Activated T-cell treated with anti-CD3 and anti-CD28 coated beads for 4 hours (primary cell): ENCODE measurements at places on chromosomes 5 and 9.

DNA sequence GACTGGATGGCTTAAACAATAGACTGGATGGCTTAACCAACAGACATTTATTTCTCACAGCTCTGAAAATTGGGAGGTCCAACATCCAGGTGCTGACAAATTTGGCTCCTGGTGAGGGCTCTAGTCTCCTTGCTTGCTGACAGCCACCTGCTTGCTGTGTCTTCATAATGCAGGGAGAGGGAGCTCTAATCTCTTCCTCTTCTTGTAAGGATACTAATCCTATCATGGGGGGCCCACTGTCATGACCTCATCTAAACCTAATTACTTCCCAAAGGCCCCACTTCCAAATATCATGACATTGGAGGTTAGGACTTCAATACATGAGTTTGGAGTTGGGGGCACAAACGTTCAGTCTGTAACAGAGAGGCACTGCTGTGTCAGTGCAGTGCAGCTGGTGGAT, 26.4 kb downstream of the FOXD1 start:
- no peak for DNase-seq

DNA sequence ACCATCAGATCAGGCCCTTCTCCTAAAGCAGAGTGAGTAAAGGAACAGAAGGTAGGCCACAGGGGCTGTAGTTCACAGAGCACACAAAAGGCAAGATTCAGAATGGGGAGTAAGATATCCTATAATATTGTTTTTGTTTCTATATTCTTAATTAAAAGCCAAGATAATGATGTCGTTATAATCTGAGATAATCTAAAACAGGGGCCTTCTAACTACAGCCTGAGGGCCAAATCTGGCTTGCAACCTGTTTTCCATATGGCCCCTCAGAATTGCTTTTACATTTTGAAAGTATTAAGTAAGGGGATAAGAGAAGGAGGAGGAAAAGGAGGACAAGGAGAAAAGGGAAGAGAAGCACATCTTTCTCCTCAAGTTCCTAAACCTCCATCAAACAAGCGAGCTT, 435.8 kb downstream of the CSNK1G3 start:
- DNase-seq: no peak

DNA sequence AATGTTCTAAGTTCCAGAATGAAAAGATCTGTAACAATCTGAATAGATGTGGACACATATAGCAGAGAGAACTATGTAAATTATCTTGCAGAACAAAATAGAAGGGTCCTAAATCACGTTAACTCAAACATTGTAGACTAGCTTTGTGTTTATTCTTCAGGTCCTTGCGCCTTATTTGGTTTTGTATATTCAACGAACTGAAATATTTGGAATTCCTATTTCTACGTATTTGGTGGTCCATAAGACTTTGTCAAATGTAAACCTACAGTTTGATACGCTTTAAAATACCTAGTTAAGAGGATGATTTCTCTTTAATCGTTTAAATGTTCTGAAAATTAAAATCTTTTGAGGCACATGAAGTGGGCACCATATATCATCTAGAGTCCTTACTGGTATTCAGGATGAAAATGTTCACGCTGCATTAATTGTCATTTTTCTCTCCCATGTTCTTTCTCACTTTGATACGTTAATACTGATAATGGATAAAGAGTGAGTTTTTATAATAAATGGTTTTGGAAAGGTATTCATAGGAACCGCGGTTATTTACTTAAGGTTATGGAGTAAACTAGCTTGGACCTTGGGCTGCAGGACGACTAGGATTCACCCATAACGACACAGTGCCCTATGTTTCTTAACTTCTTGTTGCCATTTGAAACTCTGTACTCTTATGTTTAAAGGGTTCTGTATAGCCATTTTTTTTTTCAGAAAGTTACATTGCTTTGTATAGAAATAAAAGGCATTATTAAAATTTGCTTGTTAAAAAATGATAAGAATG, 45.3 kb downstream of the NDFIP1 start:
- DNase-seq: no peak

DNA sequence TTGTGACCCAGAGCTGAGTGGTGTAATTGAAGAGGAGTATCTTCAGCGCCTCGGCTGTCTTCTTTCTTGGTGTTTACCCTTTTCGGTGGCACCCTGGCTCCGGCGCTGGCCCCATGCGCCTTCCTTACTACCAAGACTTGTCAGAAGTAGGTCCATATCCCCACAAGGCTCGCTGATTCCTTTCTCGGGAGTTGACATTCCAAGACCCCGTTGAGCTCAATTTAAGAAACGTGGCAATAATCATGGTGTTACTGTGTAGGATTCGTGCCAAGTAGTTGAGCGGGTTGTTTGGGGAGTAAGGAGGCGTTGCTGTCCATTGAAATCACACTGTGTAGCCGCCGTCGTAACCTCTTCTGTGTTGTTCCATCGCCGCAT, 795 bp downstream of the NDUFAF2 start:
- no peak for DNase-seq

GRCh38 chr9:33510262-33511183, 13.5 kb upstream of the ANKRD18B start:
- peak; percentile 9 for DNase-seq

DNA sequence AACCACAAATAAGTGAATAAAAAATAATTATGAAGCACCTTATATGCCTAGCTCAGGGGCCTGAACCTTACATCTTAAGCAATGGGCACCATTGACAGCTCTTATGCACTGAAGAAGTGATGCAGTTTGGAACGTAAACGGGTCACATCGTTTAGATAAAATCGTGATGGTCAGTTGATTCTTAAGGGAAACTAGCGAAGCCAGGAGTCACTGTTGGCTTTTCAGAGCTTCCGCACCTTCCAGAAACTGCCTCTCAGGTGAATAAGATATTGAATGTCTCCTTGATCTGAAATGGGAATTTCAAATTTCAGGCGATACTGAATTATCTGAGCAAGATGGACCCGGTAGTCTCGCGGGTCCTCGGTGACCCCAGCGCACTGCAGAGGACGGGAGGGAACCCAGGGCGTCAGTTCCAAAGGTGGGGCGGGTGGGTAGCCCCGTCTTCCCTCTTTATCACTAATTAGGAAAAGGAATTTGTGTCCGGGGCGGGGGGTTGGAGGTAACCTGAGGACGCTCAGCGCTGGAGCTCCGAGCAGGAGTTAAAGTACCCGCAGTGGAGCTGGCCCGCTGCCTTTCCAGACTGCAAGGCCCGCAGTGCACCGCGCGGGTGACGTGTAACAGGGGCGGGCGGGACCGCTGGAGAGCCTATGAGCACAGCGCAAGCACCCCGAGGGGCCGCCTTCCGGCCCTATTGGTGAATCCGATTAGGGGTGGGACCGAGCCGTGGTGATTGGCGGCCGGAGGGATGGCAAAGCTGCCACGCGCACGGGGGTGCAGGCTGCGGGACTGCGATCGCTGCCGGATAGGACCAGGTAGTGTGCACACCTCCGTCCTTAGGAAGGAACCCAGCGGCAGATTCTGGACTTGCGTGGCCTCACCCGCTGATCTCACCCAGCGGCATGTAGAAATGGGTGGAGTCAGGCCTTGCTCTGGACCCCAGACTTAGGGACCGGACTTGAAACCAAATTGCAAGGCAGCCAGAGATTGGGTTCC, 19.7 kb upstream of the GARNL3 start:
- peak; percentile 92 for DNase-seq

- peak; percentile 7 for DNase-seq
Measured at GRCh38 chr5:151825445-151825844, 53.7 kb downstream of the G3BP1 start.

GRCh38 chr5:167571824-167572223, 719.6 kb upstream of the WWC1 start:
- no peak for DNase-seq

DNA sequence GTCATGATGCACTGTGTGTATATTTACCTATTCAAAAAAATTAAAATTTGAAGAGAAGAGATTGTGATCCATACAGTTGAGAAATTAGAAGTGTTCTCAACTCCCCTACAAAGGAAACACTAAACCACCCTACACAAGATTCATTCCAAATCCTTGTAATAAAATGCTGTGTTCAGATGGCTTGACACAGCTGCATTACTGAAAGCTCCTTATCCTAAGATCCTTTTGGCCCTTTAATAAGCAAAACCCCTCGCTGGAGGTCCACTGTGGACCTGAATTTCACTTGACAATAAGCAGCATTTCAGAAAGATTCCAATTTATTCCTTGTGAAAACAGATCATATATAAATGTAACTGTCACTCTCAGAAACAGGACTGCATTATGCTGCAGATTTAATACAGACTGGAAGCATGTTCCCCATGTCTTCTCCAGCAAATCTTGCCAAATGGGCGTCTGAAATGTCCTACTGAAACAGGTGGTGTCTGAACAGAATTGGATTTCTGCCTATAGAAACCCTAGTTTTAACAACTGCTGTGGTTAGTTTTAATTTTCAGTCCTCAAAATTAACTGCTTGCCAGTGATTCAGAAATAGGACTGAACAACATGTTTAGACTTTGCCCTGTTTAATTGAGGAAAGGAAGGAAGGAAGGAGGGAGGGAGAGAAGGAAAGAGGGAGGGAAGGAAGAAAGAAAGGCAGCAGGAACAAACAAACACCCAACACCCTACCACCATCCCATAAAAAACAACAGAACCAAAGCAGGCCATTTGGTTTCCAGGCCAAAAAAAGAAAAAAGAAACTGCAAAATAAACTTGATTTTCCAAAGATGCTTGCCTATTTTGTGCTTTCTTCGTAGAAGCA, 179.6 kb downstream of the MLLT3 start:
- no peak for DNase-seq

GRCh38 chr9:114805670-114806525, at the start of gene TNFSF15:
TNFSF15 (minus strand) TSS chr9:114806039; CDS start chr9:114806012, 27 bp downstream.
- no peak for DNase-seq

- DNase-seq: no peak
Measured at GRCh38 chr5:41869151-41869723, 988 bp downstream of the OXCT1 start.

GRCh38 chr5:34698754-34699153, 42.6 kb downstream of the RAI14 start:
- DNase-seq: no peak

DNA sequence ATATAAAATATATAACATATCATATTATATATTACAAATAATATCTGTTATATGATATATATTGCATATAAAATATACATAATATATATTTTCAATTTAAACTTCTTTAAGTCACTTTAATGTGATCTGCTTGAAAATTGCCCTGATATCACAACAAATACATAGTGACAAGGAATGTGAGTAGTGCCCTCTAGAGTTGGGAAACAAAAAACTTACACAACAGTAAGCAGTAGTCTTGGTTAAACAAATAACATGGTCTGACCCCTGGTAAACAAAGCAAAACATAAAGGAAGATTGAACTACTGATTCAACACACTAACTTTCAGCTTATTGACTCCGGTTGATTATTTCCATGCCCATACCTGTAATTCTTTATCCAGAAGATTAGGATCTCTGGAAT, 188.3 kb upstream of the NMUR2 start:
- DNase-seq: no peak

DNA sequence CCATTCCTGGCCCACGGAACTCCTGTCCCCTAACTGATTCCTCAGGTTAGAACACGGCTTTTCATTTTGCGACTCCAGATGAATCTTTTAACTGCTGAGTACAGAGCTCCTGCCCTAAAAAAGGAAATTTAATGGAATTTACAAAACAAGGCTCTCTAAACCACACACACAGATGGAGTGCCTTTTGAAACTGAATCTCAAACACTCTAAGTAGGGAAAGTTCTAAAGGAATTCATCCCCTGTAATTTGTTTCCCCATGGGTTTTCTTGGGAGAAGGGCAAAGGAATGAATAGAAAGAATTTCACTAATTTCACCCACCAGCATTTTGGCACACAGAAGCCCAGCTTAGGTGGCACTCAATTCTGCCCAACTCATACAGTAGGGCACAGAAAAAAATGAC, 106.5 kb downstream of the THBS4 start:
- DNase-seq: no peak

DNA sequence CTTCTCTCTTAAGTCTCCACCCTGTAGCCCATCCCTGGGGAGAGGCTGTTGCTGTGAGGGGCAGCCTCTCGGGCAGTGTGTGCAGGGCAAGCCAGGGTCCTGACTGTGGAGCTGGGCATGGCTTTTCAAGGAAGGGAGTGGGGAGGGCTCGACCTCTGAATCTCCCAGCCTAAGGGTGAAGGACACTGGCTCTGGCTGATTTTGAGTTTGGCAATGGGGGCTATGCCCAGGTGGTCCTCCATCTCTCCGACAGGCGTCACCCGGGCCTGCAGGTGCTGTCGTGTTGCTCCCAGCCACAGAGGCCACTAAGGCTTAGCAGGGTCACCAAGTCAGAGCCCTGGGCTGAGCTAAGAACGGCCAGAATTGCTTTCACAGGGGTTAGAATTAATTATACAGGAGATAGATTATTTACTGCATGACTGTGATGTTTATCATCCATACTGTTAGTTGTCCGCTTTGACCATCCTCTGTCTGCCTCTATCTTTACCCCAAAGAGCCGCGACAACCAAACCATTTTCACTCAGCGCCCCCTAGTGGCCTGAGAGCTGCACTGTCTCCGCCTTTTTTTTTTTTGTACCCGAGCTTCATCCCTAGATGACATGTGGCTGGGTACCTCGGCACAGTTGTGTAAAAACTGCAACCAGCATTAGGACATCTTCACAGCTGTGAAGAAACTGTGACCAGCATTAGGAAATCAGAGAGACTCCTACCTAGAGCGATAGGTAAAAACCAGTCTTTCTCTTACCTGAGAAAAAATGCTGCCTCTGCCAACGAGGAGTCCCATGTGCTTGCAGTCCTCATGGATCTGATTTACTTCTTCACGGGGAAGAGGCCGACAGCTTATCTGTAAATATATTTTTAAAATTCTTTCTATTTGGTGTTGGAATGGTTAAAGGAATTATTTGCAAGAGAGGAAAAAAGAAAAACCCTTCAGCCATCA, 44.5 kb downstream of the AGXT2 start:
- peak; percentile 32 for DNase-seq

DNA sequence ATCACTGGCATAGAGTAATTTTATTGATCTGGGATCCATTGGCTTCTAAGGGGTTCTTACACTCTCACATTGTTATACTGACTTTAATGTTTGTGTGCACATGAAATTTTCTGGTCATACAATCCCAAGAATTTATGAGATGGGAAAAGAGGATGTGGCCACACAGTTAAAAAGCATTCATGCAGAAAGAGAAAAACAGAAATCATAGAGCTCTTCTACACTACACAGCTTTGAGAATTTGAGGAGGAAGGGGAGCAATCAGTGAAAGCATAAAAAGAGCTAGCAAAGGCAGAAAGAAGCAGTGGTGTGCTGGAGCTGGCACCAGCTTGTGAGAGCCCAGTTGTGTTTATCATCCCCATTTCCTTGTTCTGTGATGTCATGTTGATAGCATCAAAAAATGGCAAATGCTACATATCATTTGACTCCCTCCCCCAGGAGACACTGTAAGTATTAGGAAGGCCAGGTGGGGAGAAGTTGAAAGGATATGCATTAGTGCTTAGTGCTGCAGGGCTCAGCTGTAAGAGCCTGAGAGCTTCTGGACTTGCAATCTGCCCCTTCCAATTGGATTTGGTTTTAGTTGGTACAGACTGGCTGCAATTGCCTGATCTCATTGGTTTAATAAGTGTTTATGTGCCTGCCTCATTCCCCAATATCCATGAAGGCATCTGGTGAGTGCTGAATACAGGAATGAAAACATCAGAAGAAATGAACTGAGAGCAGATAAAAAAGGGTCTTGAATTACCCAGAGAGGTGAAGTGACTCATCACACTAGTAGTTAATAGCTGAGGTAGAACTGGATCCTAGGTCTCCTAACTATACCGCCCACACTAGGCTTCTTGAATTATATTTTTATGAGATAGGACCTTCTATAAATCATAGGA, 30.9 kb downstream of the RHOBTB3 start:
- no peak for DNase-seq

- no peak for DNase-seq
Measured at GRCh38 chr9:124522121-124523098, 15.2 kb upstream of the NR5A1 start.
